CD4-positive, CD25-positive, alpha-beta regulatory T cell (primary cell): ENCODE measurements at places on chromosomes 1 and 21. TPM values are rescaled to one million over a fixed set of nuclear protein-coding genes. Genes with fewer than 3 reads are reported as not detected.

DNA sequence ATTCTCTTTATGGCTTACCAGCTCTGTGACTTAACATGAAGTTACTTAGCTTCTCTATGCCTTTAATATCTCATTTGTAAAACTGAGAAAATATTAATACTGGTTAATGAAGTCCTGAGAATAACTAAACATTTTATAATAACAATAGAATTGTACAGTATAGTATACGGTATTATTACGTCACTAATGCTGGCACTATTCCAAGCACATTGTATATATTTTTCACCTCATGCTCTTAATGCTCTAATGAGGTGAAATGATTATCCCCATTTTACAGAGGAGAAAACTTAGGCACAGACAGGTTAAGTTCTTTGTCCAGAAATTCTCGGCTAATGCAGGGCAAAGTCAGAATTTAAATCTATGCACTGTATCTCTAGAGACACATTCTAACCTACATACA is 856 bp downstream of the OR6K3 start:
- H3K4me1 ChIP-seq: no peaks in the 10 kb centered on the region
- no peaks in the 10 kb centered on the region for H3K36me3 ChIP-seq
- H3K27ac ChIP-seq: no peak overlapping the region
- no peak overlapping the region for H3K4me3 ChIP-seq
- no peak for DNase-seq
- H3K27me3 ChIP-seq: peaks cover 14% of the 10 kb centered on the region

DNA sequence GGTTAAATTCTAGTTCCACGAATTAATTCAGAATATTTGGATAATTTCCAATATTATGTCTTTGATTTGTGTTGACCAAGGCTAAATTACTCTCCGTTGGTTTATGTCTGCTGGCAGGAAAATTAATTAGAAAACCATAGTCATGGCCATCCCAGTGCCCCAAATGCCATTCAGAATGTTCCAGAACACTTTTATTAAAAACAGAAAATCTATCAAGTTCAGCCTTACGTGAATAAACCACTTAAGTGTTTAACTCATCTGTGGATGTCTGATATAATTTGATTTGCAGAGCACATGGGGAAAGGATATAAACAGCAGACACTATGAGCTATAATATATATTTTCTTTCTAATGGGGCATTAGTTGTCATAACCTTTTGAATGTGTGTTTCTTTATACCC is 480.7 kb downstream of the MRPL39 start:
- H3K4me1 ChIP-seq: no peaks in the 10 kb centered on the region
- no peak overlapping the region for H3K27ac ChIP-seq
- H3K4me3 ChIP-seq: no peak overlapping the region
- H3K36me3 ChIP-seq: no peaks in the 10 kb centered on the region
- H3K27me3 ChIP-seq: no peaks in the 10 kb centered on the region

Gene RBP7
- not detected for total RNA-seq

Gene SHISAL2A
- total RNA-seq: 27.2 TPM

- DNase-seq: no peak
- no peaks in the 10 kb centered on the region for H3K36me3 ChIP-seq
- no peak overlapping the region for H3K27ac ChIP-seq
These were observed 38.8 kb downstream of the PDPN start for GRCh38 chr1:13622446-13622845.

Gene SPATA46
- total RNA-seq: not detected

Gene FNDC7
- 0.20 TPM for total RNA-seq

Gene ETNK2
- total RNA-seq: 3.0 TPM

GRCh38 chr1:235822685-235823084 is 44.0 kb downstream of the LYST start:
- no peaks in the 10 kb centered on the region for H3K27me3 ChIP-seq
- H3K4me1 ChIP-seq: no peaks in the 10 kb centered on the region
- H3K36me3 ChIP-seq: peaks cover 2% of the 10 kb centered on the region
- H3K4me3 ChIP-seq: no peak overlapping the region
